ENCODE measurements at places on chromosomes 11 and 22. TPM values are rescaled to one million over a fixed set of nuclear protein-coding genes. Genes with fewer than 3 reads are reported as not detected.
A peak's percentile ranks its signal among the peaks of the same experiment; 100 is the strongest.

The HBE1 gene
- total RNA-seq = not detected

- DNase-seq = peak; percentile 44
These were observed 1.3 kb downstream of the WEE1 start for GRCh38 chr11:9574622-9575259.

DNA sequence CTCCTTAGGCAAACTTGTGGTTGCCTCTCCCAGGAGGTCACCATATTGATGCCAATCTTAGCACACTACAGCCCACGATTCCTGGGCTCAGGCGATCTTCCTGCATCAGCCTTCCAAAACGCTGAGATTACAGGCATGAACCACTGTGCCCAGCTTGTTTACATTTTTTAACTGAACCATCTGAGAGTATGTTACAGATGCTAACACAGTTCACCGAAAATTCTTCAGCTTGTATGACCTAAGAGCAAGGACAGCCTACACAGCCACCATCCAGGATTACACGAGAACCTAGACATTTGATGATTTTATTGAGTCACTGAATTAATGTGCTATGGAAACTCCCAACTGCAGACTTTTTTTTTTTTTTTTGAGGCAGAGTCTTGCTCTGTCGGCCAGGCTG, 5.8 kb upstream of the LGALS1 start:
- DNase-seq = no peak

DNA sequence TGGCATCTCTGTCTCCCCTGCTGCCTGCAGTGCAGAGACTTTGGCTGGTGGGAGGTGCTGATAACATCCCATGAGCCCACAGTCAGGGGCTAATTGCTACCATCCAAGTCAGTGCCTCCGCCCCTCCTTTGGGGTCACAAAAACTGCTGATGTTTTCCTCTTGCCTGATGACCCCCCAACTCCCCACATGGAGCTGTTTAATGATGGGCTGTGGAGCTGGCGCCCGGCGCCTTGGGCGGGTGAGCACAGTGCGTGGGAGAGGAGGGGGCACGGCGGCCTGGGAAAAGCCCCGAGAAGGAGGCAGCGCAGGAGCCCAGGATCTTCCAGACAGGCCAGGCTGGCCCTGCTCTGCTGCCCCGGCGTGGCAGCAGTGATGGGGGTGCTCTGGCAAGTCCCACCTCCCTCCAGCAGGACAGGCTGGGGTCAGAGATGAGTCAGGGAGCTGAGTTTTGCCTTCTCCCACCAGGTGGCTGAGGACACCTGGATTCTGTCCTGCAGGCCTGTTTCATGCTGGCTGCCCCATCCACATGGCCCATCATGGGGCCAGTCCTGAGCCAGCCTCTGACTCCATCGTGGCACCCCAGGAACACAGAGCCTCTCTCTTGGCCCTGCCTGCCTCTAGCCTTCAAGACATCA, 43.8 kb downstream of the NECTIN1 start:
- DNase-seq = no peak
